Left renal pelvis (tissue), 4 donors: ENCODE measurements at places on chromosomes 12 and 14.

DNA sequence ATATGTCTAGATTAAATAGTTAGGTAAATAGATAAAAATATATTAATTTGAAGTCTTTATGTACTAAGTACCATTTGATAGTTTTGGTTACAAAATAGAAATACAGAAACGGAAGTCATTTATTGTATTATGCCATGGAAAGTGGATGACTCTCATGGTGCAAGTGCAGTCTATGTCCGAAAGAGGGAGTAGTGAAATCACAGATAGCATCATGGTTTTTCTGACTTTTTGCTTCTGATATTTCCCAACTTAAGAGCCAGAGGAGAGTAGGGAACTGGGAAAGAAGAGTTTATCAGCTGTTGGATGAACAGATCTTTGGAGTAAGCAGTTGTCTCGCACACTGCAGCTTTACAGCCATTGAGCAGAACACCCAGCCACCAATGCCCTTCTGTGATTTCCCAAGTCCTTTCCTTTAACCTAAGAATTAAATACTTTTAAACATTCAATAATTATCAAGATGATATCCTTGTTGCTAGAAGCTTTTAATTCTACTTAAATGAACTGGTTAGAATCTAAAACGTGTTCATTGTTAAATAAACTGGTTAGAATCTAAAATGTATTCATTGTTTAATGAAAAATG lies 18.4 kb upstream of the SRGAP1 start:
- DNase-seq = no peak

DNA sequence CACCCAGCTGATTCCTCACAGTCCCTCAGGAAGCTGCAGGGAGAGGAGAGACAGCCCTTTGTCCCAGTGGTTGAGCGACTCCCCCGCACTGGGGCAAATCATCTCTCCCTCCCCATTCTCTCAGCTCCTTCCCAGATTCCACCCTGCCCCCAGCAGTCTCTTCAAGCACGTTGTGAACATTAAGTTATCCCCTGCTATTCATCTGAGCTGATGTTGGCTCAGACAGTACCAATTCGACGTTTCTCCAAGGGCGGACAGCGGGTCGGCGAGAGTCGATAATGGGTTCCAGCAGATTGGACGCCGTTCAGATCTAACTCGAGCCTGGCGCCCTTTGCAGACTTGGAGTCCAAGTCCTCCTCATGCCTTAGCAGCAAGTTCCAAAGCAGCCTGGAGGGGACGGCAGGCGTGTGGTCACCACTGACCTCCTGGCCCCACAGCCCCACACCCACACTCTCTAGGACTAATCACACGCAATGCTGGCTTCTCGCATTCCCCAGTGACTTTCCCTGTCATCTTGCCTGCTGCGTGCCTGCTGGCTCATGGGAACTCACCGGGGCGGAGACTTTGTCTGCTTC lies 245.9 kb downstream of the CHST11 start:
- no peak for DNase-seq

- no peak for DNase-seq
These were observed 364 bp upstream of the GPR65 start for GRCh38 chr14:88004506-88005036.

GRCh38 chr14:66121859-66122258 lies 364.3 kb upstream of the CCDC196 start:
- DNase-seq = no peak

GRCh38 chr14:30196861-30197260 lies 269.2 kb upstream of the PRKD1 start:
- no peak for DNase-seq

DNA sequence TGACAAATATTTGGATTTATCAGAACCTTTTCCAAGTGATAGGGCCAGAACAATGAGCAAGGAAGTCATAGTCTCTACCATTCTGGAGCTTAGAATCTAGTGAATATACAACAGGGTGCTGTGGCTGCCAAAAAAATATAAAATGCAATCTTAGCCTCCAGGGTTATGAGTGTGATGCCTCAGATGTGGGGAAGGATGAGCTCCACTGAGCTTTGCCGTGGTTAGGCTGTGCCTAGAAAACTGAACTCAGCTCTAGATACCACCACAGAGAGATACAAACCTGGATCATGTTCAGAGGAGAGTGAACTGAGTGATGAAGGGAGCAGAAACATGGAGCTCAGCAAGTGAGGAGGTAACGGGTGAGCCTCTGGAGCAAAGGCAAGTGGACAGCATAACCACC lies 138.1 kb upstream of the HIF1A start:
- no peak for DNase-seq

- no peak for DNase-seq
These were observed 53.9 kb upstream of the NCOR2 start for GRCh38 chr12:124621296-124621660.

GRCh38 chr14:30573226-30573814 lies 14.4 kb downstream of the G2E3 start:
- DNase-seq = no peak

- no peak for DNase-seq
These were observed 9.7 kb upstream of the IFI27 start for GRCh38 chr14:94100847-94101246.

- DNase-seq = no peak
These were observed 14.8 kb upstream of the BCL11B start for GRCh38 chr14:99286761-99287160.

DNA sequence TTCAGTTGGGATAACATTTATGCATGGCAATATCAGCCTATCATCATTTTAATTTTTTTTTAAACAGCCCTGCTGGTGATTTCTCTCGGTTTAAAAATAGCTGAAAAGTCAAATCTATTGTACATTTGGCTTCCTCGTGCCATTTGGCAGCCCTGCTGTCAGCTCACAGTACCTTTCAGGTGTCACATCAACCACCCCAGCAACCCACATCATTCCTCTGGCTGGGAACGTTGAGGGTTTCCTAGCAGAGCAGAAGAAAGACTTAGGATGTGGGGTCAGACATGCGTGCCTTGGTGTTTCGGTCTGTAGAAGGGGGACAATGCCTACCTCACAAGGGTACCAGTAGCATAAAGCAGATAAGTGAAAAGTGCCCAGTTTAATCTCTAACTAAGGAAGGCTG lies 15.8 kb downstream of the PEBP1 start:
- no peak for DNase-seq

DNA sequence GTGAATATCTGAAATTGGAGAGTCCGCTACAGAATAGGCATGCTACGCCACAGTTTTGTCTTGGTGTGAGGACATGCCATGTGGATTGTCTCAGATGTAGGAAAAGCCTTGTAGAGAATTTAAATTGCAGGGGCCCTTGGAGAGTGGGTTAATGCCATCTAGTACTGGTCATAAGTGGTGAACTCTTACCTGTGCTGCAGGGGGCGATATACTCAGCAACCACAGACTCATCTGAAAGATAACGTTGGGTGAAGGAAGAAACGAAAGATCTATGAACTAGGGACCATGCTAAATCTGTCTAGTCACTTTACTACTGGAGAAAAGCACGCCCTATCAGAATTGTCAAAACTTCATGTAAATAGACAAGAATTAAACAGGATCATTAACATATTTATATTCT lies 33.7 kb upstream of the A2M start:
- no peak for DNase-seq

DNA sequence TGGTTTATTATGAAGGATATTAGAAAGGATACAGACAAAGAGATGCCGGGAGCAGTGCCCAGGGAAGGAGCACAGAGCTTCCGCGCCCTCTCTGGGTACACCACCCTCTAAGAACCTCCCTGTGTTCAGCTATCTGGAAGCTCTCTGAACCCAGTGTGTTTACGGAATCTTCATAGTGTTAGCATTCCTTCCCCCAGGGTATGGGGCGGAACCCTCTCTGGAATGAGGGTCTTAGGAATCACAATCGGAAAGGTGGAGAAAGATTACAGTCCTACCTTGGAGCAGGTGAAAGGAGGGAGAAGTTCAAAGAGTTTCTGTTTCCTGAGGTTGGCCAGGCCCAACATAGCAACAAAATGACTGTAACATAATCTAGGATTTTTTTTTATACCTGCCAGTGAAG lies 6.8 kb upstream of the NUDT4 start:
- no peak for DNase-seq

GRCh38 chr14:74508292-74508731 lies 14.7 kb downstream of the ISCA2 start:
- no peak for DNase-seq

DNA sequence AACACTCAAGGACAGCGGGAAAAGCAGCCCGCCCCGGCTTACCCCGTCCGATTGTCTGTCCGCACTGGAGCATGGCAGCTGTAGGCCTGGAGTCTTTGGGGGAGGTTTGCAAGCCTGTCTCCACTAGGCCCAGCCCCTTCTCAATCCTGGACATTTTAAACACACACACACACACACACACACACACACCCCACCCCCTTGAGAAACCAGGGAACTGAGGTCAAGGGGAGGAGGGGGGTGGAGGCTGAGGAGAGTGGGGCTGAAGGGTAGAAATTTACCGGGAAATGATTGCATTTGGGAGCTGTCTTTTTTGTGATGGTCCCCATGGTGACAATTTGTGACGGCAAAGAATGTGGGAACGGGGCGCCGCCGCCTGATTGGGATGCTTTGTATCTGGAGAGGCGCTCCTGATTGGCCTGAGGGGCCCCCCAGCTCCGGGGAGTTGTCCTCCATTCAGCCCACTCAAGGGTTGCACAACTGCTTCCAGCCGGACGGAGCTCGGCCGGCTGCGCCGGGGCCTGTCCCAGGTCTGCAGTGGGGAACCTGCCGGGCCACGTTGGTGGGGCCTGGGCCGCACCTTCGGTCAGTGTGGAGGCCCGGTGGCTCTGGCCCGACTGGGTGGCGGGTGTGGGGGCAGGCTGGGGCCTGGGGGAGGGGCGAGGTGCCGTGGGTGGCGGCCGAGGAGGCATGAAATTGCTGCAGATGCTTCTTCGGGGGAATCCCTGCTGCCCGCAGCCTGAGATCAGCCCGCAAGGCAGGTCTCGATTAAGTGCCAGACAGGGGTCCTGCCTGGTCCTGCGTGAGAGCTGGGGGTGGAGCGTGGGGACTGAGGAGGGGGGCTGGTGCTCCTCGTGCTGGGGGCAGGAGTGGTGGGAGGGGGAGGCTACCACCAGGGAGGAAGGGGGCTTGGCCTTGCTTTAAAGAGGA lies at the start of gene FAM181A:
Gene FAM181A (plus strand): TSS at position 472 of the 927 bp plus-strand sequence. CDS start 942 bp downstream, outside the sequence.
- DNase-seq = no peak

DNA sequence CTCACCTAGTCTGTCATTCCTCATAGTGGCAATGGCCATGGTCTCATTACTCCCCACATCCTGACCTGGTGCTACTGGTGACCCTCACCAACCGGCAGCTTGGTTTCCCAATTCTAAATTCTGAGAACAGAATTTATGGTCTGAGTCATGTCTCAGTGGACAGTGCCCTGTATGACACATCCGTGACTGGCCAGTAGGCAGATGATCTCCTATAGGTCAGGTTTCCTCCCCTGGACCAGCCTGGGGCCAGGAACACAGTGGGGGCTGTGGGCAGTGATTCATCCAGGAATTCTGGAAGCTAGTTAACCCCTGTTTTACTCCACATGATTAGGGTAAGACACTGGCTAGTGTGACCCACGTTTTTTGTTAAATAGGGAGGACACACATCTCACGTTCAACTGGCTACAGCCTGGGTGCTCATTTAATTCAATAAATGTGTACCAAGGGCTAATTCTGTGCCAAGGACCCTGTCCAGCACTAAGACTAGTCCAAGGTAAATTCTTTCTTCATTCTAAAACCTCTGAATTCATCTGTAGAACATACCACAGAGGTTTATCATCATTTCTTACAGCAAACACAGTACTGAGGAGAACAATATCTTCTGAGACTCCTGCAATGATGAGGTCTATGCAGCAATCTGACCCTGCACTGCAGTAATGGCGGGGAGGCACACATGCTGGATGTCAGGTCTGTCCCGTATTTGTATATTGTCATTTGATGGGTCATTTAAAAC lies 249.6 kb upstream of the TBX3 start:
- DNase-seq = no peak

GRCh38 chr14:103258211-103258610 lies 75.8 kb upstream of the EIF5 start:
- DNase-seq = no peak

DNA sequence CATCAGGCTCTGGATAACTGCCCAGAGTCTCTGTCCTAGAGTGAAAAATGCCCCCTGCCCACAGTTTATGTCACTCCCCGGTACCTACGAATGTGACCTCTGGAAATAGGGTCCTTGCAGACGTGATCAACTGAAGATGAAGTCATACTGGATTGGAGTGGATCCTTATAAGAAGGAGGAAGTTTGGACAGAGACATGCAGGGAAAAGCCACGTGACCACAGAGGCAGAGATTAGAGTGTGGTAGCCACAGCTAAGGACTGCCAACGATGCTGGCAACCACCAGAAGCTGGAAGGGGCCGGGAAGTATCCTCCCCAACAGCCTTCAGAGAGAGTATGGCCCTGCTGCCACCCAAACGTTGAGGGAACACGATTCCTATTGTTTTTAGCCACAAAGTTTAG lies 101.2 kb upstream of the NCOR2 start:
- no peak for DNase-seq

DNA sequence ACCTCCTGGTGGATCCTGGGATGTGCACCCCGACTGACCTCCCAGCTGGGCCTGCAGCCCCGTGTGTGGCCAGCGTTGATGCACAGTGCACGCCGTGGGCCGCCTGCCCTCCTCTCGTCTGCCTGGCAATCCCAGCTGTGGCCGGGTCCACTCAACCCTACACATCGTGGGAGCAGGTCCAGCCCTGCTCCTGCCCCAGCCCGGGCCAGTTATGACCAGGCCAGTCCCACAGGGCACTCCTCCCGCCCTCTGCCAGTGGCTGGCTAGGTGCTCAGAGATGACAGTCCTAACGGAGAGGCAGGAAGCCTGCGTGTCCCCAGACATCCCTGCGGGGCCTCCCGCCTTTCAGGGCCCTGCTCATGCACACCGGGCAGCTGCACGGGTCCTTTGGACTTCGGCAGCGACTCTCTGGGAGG lies 10.8 kb downstream of the GALNT9 start:
- no peak for DNase-seq

DNA sequence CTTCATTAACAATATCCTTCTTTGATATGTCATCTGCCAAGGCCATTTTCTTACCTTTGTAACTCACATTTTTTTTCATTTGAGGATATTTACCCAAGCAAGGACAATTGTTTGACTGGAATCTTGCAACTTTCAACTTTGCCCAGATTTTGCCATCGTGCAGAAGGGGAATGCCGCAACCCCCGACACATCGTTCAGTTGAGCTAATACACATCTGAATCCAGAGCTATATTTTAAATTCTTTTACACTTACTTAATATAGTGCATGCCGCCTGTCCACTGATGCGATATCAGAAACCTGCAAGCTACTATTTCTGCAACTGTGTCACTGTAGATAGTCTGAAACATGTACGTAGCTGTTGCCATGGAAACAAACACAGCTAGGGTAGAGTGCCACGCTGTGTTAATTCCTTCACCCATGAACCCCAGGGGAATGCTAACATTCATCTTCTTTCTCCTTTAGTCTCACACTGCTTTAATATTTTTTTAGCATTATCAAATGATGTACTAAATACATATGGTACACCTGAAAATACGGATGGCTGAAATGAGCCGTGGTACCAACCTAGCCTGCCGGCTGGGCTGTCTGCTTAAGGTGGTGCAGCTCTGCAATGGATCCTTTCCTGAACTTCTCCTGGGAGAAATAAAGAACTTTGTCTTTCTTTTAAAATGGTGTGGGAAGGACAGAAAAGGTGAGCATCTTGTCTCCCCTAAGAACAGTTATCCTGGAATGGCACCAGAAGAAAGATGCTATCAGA lies 77.0 kb upstream of the FOXN3 start:
- DNase-seq = no peak
